Glutamatergic neuron (in vitro differentiated cells): ENCODE measurements at places on chromosomes 6 and 20. TPM values are rescaled to one million over a fixed set of nuclear protein-coding genes. Genes with fewer than 3 reads are reported as not detected.

DNA sequence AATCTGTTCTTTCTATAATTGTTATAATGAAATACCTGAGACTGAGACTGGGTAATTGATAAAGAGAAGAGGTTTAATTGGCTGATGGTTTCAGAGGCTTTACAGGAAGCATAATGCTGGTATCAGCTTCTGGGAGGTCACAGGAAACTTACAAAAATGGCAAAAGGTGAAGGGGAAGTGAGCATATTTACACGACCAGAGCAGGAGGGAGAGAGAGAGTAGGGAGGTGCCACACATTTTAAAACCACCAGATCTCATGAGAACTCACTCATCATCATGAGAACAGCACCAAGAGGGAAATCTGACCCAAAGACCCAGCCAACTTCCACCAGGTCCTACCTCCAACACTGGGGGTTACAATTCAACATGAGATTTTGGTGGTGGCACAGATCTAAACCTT is 2.6 kb upstream of the SIRPB1 start:
- no peaks in the 10 kb centered on the region for H3K4me1 ChIP-seq
- H3K27me3 ChIP-seq: peaks cover 4% of the 10 kb centered on the region
- no peak for DNase-seq
- no peaks in the 10 kb centered on the region for H3K36me3 ChIP-seq
- no peak overlapping the region for H3K4me3 ChIP-seq

Gene OXT
- total RNA-seq: not detected

- no peaks in the 10 kb centered on the region for H3K36me3 ChIP-seq
- H3K27ac ChIP-seq: no peak overlapping the region
- no peak for DNase-seq
- no peaks in the 10 kb centered on the region for H3K27me3 ChIP-seq
- no peak overlapping the region for H3K4me3 ChIP-seq
Measured at GRCh38 chr6:165376100-165376499, 66.7 kb upstream of the C6orf118 start.

Gene OTOR
- total RNA-seq: not detected
